ENCODE measurements at places on chromosomes 4 and X.

DNA sequence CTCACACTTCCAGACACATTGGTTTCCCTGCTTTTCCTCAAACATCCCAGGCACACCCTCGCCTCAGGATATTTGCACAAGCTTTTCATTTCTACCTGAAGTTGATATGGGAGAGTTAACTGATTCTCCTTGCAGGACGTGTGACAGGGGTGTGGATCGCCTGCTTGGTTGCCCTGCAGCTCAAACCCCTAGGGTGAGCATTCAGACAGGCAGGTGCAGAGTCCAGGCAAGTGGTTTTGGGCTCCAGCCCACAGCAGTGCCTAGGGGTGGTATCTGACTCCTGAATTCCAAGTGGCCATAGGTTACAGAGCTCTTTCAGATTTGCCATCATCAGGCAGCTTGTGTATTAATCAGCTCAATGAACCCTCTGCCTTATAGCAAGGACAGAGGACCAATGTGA is 1104.2 kb upstream of the IGFBP7 start:
- no peak for DNase-seq

- DNase-seq: no peak
Observed at GRCh38 chr4:189206953-189207352, 733.7 kb upstream of the FRG1 start.

DNA sequence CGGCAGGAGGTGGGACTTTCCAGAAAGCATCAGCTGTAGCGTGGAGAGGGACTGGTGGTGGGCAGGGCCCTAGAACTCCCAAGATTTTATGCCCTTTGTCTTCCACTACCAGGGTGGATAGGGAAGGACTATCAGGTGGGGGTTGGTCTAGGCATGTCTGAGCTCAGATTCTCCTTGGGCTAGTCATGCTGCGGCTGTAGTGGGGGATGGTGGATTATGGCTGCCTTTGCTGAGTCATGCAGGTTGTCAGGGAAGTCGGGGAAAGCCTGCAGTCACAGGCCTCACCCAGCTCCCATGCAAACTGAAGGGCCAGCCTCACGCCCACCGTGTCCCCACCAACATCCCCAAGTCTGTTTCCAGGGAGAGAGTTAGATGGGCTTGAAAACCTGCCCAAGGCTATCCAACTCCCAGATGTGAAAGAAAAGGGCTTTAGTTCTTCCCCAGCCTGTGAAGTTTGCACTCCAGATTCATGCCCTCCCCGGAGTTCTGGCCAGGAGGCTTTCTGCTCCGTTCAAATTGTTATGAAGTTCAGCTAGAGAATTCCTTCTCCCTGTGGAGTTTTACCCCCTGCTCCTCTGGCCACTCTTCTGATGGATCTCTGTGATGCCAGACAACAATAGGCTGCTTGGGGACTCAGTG is 13.4 kb upstream of the MEPE start:
- peak; percentile 74 for DNase-seq

DNA sequence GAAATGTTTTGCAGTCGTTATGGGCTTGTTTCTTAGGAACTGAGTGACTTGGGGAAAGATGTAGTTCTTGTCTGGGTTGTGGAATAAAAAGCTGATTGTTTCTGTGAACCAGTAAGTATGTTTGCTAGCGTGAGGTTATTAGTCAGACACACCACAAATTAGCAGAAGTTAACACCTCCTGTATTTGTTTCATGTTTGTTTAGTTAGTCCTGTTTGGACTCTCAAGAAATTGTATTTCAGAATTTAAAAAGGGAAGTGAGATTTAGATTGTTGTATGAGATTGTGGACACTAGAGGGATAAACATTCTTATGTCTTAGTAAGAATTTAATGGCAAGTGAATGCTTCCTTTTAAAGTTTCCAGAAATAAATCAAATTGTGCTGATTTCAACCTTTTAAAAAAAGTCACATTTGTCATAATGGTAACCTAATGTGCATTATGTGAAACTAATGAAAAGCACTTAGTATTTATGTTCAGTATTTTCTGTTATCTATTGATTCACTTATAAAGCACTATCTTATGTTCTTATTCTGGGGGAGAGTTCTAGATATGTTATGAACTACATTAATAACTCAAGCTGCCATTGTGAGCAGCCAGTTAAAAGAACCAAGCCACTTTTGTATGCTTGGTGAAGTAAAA is 25.6 kb downstream of the ATP10D start:
- no peak for DNase-seq
